Activated CD4-positive, CD25-positive, alpha-beta regulatory T cell (primary cell): ENCODE measurements at places on chromosomes 1 and 21.

GRCh38 chr1:32714277-32714676 is 11.7 kb upstream of the SYNC start:
- no peak for DNase-seq

- DNase-seq: no peak
Observed at GRCh38 chr21:41319273-41319672, 2.7 kb downstream of the FAM3B start.

DNA sequence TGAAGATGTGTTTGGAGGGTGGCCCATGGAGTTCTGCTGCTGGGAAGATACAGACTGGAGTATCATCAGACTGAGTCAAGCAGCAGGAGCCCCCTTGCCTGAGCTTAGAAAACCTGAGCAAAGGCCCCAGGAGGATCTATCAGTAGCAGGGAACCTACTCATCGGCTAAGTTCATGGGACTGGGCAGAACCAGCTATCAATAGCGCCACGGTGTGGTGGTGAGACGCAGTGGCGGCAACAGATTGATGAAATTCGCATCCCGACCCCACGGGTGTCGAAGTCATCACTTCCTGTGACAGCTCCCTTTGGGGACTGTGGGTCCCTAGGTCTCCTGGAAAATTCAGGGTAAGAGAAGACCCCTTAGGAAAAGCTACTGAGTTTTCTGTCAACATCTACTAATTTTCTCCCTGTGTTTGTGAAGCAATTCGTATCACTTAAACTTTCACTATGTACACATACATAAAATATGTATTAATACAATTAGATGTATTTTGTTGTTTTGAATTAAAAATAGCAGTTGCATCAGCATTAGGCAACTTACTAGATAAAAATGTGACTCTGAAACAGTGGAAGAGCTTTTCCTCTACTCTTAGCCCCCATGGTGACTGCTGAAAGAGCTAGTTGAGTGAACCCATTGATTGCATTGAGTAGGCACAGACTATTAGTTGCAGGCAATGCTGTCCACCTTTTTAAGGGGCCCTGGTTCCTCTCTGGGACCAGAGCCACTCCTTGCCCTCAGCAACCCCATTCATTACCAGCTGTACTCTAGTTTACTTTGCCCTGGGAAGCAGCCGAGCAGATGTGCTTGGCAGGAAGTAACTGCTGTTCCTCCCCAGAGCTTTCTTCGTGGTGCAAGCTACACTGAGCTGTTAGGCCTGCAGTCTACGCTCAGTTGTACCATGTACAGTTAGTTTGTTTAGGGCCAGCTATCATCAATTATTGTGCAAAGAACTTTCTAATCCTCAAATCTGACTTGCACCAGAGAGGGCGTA is 7.3 kb upstream of the CACNA1S start:
- no peak for DNase-seq

- no peak for DNase-seq
Observed at GRCh38 chr21:31203431-31204054, 140.5 kb downstream of the TIAM1 start.

- DNase-seq: no peak
Observed at GRCh38 chr1:153349363-153350320, 1.0 kb upstream of the PGLYRP4 start.

DNA sequence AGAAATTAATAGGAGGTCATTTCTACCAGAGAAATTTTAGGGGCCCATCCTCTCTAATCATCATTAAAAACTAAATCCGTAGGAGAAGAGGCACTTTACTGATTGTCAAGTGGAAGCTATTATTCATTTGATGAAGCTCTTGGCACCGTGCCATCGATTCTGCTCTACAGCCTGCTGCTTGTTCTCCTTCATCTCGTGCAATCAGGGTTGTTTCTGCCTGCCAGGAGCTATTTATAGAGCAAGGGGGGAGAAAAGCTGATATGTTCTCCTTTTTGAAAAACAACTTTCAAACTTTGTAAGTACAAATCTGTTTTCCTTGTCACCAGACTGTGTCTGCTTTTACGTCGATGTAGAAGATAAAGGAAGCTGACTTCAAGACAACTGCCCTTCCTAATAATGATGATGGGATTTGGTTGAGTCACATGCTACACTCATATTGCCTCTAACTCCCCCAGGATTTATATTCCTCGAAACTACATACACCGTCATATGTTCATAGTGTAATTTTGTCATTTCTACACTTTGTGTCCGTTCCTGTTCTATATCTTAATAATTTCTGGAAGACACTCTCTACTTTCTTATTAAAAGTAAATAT is 169.6 kb upstream of the LHX8 start:
- DNase-seq: no peak

- DNase-seq: no peak
Observed at GRCh38 chr1:26994020-26994786, 711 bp downstream of the TRNP1 start.

DNA sequence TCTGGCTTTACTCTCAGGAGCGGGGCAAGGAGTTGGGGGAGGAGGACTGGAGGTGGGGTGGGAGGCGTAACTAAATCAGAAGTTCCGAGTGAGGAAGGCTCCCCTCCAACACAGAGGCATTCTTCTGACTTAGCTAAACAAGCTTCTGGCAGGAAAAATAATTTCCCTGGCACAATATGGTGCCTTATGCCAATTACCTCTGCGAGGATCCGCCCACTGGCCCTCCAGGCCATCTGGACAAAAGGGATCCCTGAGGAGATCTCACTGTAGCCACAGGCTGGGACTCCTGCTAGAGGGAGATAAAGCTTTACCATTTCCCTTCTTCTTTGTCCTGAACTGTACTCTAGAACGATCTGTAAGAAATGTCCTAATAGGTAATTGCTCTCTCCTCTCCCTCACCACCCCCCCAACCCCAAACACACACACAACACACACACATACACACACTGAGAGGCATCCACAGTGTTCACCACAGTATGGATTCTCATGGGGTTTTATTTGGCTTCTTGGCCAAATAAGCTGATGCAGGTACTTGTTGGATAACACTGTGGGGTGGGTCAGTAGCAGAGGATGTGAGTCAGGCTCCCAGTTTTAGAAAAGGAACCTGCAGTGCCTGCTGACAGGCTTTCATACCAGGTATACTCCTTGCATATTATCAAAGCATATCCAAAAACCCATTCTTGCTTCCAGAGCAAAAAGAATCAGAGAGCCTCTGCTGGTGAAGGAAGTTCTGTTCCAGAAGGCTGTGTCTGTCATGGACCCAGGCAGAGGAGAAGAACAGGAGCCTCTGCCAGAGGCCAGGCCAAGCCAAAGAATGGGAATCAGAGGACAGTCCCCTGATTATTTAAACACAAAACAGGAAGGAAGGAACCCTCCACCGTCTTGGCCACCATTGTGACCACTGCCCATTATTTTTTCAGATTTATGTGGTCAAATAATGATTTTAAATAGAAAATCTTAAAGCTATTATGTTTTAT is 169.1 kb downstream of the C1orf21 start:
- DNase-seq: no peak

DNA sequence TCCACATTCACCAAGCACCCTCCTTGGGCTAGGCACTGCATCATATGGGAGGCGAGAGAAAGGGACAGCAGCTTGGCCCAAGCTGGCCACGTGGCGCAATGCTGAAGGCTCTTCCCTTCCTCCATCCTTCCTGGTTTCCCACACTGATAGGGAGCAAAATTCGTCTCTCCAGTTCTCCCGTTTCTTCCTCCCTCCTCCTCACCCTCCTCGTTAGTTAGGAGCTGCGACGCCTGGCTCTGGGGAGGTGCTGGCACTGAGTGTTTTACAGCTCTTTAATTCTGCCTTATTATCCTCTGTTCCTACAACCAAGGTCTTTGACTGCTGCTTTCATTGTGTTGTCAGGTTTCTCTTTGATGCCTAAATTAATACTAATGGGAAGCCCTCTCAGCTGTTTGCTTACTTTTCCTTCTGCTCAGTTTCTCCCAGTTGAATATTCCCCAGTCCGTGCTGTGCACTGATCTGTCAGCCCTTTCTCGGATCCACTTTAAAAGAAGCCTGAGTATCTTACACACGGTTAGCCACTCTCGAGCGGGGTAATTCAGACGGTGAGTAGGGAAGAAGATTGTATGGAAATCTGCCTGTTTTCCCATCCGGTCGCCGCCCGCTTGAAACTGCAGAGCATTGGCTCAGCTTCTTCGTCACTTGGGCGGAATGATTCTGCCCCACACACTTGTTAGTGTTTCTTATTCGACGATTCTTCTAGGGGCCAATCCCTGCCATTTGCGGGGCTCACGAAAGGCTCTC is 56.2 kb upstream of the SMYD2 start:
- no peak for DNase-seq
